ENCODE measurements at places on chromosomes 7 and 10. TPM values are rescaled to one million over a fixed set of nuclear protein-coding genes. Genes with fewer than 3 reads are reported as not detected.

The TUBB8 gene
- total RNA-seq, result not detected

The ZNF438 gene
- 1.6 TPM for total RNA-seq

The FAM20C gene
- total RNA-seq, result 34.7 TPM

The SH2D4B gene
- not detected for total RNA-seq

The PRSS2 gene
- not detected for total RNA-seq

The DNAJC12 gene
- total RNA-seq, result 65.1 TPM

The CYP26C1 gene
- total RNA-seq, result not detected

The RPEL1 gene
- not detected for total RNA-seq

The CLDN12 gene
- 23.8 TPM for total RNA-seq

Data from A549 treated with RU486 at 1 μM for 4 hours (cell line).